ENCODE measurements at places on chromosomes 16 and 17. TPM values are rescaled to one million over a fixed set of nuclear protein-coding genes. Genes with fewer than 3 reads are reported as not detected.

DNA sequence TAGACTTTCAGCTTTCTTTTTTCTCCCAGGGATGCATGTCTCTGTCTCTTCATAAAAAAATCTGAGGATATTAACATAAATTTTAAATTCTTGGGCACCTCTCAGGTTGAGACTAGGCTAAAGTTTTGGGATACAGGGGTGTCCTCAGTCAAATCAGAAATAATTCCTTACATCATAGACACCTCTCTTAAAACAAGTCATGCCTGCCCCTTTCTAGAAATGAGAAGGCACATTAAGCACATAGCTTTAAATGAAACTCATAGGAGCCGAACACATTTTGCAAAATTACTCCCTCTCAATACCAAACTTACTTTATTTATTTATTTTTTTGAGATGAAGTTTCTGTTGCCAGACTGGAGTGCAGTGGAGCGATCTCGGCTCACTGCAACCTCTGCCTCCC lies 67.3 kb upstream of the BCAR1 start:
- DNase-seq = no peak

DNA sequence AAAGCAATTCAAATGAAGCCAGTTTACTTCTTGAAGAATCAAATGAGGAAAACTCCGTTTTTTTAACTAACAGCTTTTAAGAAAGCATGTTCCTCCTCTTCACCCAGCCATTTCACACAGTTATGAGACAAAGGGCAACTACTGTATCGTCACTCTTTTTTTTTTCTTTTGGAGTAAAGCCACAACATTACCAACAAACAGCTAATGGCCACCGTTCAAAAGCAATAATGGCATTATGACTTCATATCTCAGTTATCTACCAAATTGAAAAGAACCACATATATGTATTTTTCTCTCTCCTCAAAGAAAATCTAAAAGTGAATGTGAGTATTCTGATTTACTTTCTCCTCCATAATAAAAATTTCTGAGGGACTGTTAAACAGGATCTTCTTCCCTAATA lies 14.5 kb downstream of the GRB2 start:
- DNase-seq = no peak

Gene NPTX1
- 17.9 TPM for total RNA-seq

GRCh38 chr16:49684696-49685095 lies 171.2 kb downstream of the ZNF423 start:
- no peak for DNase-seq

DNA sequence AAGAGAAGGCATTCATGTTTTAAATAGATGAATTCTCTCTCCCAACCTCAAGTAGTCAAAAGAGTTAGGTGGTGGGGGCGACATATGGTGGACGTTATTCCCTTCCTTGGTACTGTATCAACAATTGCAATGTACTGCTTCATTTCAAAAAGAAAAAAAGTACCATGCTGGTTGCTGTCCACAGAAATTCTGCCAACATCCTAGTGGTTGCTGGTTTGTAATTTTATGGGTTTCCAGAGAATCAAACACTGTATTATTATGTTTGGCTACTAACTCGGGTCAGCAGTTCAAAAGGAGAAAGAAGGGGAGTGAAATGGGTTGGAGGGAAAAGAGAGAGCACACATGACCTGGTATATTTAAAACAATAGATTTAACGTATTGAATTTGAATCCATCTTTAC lies 61.1 kb upstream of the KCNJ16 start:
- no peak for DNase-seq

GRCh38 chr16:89944773-89945172 lies 3.8 kb upstream of the DEF8 start:
- DNase-seq = no peak

Gene MILR1
- total RNA-seq = 3.0 TPM
